ENCODE measurements at places on chromosomes 4 and X.

DNA sequence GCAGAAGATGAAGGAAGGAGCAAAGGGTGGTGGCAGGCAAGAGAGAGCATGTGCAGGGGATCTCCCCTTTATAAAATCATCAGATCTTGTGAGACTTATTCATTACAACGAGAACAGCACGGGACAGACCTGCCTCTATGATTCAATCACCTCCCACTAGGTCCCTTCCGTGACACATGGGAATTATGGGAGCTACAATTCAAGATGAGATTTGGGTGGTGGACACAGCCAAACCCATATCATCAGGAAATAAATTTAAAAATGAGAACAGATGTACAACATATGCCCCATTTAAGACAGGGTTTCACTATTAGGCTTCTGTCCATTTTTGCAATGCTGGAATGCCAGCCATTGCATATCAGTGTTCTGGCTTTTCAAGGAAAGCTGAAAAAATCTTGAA is 346.7 kb upstream of the SLIT2 start:
- DNase-seq: no peak

DNA sequence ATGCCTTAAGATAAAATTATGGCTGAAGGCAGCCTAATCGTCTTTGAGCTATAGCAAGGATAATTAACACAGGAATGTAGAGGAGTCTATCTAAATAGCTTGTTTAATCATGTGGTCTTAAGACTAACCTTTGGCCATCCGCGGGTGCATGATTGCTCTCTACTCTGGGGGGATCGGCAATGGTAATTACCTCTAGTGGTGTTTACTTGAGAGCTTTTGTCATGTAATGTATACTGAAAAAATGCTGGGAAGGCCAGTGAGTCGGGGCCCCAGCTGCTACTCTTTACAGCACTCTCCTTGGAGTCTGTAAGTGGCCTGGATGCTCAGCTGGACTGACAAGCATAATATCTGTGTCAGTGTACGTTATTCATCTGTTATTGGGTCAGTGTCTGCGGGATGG is 65.5 kb upstream of the GNPDA2 start:
- DNase-seq: no peak

DNA sequence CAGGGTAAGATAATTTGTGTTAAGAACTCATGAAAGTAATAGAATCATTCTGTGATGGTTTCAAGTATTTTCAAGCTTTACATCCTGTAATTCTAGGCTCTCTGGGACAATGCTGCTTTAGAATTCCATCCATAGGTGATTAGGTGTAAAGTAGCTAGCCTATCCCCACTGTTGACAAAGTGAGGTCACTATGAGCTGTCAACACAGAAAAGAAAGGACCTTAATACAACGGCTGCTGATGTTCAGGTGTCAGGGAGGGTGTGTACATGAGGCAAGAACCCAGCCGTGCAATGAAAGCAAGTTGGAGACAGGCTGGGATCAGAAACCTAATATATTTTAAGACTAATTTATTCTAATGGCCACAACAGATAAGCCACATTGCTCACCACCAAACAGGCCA is 36.8 kb upstream of the SH3RF1 start:
- DNase-seq: no peak

DNA sequence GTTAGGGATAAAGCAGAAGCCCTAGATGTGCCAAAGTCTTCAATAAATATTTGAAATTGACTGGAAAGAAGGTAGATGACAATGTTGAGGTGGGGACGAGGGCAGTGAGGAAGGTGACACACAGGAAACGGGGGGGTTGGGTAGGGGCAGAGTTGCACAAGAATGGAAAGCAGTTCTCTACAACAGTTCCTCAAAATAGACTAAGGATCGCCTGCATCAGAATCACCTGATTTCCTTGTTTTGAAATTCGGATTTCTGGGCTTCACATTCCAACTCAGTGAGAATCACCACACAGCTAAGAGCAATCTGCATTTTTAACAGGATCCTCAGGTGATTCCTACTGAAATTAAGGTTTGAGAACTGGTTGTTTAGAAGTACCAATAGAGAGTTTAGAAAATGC is 70.6 kb downstream of the ARFIP1 start:
- DNase-seq: peak; percentile 84

- no peak for DNase-seq
Measured at GRCh38 chrX:642436-643240, 12.0 kb downstream of the SHOX start.
